Amniotic stem cell (primary cell): ENCODE measurements at places on chromosomes 7 and 10.
A peak's percentile ranks its signal among the peaks of the same experiment; 100 is the strongest.

- DNase-seq = no peak
These were observed 252.3 kb upstream of the MKLN1 start for GRCh38 chr7:131075406-131075805.

- DNase-seq = no peak
These were observed 140.9 kb downstream of the AUTS2 start for GRCh38 chr7:69739190-69739589.

DNA sequence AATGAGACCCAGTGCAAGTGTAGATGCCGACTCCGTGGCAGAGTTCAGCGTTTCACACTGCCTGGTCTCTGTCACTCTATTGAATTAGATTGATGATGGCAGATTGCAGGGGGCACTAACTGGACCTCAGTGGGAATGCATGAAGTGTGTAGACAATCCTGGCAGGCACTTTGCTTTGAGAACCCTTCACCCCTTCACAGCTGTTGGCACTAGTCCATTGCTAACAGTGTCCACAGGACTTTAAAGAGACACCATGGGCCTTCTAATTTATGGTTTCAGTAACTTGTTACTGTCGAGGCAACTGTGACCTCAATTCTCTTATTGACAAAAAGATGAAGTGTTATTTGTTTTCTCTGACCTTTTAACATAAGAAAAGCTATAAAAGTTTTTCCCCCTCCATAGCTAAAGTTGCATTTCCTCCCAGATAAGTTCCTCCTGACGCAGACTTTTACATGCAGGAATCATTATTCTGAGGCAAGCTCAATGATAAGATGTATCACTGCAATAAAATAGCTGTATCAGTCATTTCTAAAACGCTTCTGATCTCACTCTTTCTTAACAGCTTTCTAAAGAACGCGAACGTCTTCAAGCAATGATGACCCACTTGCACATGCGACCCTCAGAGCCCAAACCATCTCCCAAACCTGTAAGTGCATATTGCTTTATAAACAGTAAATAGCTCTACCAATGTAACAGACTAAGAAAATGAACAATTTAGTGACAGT, 238.9 kb downstream of the FOXP2 start:
- DNase-seq = no peak

DNA sequence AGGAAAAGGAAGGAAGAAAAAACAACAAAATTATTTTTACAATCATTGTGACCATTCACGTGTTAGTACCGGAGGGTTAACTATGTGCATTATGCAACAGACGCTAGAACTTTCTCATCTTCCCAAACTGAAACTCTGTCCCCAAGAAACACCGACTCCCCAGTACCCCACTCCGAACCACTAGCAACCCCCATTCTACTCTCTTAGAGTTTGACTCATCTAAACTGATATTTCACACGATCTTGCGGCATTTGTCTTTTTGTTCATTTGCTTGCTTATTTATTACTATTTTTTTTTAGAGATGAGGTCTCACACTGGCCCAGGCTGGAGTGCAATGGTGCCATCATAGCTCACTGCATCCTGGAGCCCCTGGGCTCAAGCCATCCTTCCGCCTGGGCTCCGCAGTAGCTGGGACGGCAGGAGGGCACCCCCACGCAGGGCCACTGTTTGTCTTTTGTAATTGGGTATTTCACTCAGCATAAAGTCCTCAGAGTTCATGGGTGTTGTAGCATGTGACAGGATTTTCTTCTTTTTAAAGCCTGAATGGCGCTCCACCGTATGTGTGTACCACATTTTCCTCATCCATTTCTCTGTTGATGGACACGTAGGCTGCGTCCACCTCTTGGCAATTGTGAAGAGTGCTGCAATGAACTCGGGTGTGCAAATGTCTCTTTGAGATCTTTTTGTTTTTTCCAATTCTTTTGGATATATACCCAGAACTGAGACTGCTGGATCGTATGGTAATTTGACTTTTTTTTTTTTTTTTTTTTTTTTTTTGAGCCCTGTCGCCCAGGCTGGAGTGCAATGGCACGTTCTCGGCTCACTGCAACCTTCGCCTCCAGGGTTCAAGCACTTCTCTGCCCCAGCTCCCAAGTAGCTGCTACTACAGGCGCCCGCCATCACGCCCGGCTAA, 9.5 kb downstream of the MNX1 start:
- DNase-seq = no peak

DNA sequence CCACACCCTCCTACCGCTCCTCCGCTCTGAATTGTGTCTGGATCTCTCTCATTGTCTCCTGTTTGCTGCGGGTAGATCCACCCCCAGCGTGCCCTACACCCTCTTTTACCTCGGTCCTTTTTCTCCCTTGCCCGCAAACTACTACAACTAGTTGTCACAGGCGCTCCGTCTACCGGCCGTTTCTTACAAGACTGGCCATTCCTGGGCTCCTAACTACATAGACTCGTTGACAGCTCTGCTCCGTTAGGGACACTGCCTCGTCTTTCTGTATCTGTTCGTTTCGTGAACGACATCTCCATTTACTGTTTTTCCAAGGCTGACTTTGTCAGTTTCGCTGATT, 786 bp downstream of the TAF3 start:
- DNase-seq = no peak

DNA sequence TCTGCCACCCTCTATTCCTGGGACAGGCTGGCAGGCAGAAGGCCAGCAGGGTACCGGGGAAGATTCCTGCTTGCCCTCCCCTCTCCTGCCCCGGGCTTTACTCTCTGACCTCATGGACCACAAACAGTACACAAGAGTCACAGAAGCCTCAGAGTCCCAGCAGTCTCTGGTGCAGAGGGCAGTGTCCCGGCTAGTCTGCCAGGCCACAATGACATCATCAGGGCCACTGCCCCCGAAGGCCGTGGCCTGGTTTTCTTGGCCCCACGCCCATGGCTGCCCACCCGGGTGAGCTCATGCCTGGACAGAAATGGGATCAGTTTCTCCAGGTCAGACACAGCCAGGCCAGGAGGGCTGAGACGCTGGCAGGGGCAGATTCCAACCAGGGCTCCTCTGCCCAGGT, 91.9 kb downstream of the MYL10 start:
- DNase-seq = no peak

DNA sequence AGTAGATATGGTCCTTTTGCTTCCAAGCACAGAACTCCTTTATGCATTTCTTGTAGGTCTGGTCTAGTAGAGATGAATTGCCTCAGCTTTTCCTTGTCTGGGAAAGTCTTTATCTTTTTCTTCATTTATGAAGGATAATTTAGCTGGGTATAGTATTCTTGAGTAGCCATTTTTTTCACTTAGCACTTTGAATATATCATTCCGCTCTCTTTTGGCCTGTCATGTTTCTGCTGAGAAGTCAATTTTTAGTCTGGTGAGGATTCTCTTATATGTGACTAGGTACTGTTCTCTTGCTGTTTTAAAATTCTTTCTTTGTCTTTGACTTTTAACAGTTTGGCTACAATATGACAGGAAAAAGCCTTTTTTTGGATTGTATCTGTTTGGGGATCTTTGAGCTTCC, 68.6 kb upstream of the IMMP2L start:
- DNase-seq = no peak

DNA sequence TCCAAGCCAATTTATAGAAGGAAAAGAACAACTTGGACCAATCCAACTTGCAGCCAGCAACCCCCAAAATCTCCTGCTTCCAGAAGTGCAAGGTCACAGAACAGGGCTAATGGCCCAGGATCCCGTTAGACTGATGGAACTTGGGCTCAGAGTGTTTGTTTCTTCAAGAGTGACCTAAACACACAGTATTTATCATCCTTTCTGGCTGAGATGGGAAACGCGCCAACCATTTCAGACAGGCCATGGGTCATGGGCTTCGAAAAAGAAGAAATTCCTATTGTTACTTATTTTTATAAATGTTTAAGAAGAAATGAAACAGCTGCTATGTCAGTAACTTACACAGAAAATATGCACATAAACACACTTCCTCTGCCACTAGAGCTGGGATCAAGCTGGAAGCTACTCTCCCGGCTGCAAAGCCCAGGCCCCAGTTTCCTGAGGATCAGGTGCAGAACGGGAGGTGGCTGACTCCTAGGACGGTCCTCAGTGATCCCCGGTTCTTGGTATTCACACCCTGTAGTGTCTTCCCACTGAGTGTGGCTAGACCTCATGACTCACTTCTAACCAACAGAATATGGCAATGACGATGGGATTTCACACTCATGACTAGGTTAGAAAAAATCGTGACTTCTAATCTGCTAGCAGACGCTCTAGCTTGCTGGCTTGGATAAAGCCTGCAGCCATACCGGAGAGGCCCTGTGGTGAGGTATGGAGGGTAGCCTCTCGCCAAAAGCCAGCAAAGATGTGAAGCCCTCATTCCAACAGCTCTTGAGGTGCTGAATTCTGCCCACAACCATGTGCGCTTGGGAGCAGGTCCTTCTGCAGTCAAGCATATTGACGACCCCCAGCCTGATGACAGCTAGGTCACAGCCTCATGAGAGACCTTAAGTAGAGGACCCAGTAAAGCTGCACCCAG, 60.2 kb downstream of the CHST15 start:
- no peak for DNase-seq

DNA sequence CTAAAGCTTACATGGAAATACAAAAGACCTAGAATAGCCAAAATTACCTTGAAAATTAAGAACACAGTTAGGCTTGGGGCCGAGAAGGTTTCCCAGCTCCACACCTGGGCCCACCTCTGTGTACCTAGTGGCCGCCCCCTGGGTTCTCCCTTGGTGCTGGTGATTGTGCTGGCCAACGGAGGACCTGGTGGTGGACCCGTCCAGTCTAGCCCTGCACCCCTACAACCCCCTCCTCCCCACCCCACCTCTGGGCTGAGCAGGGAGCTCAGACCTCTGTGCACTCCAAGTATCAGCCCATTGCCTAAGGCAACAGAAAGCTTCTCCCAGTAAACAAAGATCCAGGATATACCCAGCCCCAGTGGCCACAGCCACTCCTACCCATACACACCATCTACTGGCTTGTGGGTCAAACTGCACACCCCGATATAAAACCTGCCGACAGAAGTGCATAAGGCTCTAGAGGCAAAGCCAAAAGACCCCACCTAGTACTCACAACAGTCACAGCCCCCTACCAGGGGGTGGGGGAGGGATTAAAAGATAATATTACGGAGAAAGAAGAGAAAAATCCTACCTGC, 105.0 kb upstream of the DIP2C start:
- no peak for DNase-seq

DNA sequence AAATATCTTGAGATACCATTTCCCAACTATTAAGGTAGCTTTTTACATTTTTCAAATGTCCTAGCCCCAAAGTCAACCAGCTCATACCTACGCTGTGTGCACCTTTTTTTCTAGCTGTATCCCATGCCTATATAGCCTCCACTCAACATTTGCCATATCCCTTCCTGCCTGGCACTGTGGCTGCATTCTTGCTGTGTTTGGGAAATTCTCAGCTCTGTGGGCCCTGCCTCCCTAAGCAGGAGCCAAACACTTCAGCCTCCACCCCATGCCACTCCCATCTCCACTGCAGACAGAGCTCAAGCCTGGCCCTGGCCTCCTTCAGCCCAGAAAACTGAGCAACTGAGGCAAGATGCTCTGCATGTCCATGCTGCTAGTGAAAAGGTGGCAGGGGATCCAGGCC, 141.3 kb downstream of the RAB11FIP2 start:
- DNase-seq = no peak

DNA sequence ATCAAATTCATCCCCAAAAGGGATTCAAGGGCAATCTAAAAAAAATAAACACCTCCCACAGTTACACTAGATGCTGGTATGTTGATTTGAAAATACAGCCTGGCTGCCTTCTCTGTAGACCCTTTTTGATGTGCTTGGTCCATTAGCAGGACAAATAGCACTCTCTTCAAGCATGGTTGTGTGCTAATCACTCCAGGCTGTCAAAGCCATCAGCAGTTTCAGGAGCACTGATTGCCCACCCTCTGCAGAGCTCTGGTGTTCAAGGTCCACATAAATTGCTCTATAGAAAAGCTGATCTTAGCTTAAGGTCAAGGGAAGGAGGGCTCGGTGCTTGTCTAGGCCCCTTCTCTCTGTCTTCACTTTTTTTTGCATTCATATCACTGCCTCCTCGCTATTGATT, 35.4 kb downstream of the PRR15 start:
- DNase-seq = no peak

- no peak for DNase-seq
These were observed 161.9 kb downstream of the GRK5 start for GRCh38 chr10:119368991-119369869.

DNA sequence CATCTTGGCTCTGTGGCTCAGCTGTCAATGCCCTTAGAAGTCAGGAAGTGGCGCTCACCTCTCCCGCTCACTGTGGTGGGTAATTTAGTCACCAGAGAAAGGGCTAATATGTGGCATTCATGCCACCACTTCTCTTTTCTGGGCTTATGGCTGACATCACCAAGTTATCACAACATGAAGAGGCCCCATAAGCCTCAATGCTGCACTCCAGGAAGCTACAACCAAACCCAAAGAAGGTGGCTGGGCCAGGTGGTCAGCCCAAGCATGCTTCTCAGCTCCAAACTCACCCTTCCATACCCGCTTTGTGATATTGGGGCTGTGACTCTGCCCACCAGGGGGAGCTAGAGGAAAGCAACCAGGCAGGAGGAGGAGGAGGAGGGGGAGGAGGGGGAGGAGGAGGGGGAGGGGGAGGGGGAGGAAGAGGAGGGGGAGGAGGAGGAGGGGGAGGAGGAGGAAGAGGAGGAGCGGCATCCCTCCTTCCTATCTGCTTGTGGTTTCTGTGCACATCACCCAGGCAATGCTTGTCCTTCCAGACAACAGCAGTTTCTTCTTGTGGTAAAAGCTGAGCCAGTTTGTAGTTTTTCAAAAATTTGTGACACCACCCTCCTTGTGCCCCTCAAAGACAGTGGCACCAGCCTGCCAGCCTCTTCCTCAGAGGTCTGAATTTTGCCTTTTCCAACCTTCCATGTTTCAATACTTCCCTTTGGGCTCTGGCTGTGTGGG, 42.1 kb downstream of the CYP26A1 start:
- peak; percentile 4 for DNase-seq

DNA sequence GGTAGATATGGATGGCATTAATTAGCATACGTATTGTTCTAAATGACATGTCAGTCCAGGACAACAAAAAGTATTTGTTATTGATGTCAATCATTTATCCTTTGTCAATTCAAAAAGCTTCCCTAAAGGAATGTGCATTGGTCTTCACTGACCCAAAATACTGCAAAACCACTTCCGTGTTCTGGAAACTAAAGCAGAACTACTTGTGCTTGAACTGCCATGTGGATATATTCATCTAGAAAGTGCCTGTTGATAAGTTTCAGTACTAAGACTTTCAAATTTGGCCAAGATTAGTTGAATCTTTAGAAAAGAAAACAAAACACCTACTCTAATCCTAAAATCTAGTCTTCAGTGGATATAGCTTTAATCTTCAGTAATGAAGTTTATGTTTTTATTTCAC, 242.1 kb upstream of the PPP1R3A start:
- no peak for DNase-seq

- peak; percentile 51 for DNase-seq
These were observed 278.0 kb upstream of the KLF14 start for GRCh38 chr7:131011976-131012375.
